Right lobe of liver (tissue), 6 donors: ENCODE measurements at places on chromosomes 4 and X. TPM values are rescaled to one million over a fixed set of nuclear protein-coding genes. Genes with fewer than 3 reads are reported as not detected.

DNA sequence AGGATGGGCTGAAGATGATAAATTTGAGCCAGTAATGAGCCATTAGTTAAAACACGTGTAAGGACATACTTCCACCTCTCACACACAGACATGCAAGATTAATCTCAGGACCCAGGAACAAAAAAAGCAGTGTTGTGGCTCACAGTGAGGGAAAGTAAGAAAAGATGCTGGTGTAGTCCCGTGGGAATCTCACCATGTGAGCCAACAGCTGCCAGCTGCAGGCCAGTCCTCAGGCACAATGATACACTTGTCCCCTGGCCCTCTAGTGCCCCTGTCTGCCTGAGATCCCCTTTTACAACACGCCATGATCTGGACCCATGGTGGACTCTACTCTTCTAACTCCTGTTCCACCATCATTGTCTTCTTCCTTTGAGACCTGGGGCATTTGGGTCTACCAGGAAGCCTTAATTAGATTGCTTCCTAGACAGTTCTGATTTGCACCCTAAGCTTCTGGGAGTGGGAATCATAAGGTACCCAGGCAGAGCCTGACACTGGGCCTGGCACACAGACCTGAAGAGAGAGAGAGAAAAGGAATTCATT lies 194.7 kb downstream of the STIM2 start:
- no peaks in the 10 kb centered on the region for H3K36me3 ChIP-seq
- H3K4me3 ChIP-seq, result no peak overlapping the region
- H3K4me1 ChIP-seq, result no peaks in the 10 kb centered on the region
- no peaks in the 10 kb centered on the region for H3K27me3 ChIP-seq
- DNase-seq, result no peak
- no peak overlapping the region for H3K27ac ChIP-seq

DNA sequence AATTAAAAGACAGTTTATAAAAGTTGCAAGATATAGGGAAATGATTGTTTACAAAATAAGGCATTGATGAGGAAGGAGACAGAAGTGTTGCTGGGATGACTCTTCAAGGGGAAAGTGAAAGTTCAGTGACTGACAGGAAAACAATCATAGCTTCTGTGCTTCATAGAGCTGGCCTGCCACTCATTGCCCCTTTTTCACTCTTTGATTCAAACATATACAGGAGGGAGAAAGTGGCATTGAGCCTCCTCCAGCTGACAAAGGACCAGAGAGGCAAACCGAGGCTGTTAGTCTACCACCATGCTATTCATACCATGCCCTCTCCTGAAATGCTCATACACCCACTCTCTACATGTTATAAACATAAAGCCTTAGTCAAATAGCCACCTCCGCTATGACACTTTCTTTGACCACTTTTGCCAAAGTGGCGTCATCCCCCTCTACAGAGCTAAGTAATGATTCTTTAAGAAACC lies 79.2 kb upstream of the ATOH1 start:
- H3K4me3 ChIP-seq, result no peak overlapping the region
- DNase-seq, result no peak
- no peak overlapping the region for H3K27ac ChIP-seq
- no peaks in the 10 kb centered on the region for H3K36me3 ChIP-seq

GRCh38 chr4:41935652-41936021 lies 408 bp downstream of the TMEM33 start:
- peak overlapping the region; percentile 93 for H3K4me3 ChIP-seq
- no peaks in the 10 kb centered on the region for H3K4me1 ChIP-seq
- peak overlapping the region; percentile 91 for H3K27ac ChIP-seq
- no peaks in the 10 kb centered on the region for H3K27me3 ChIP-seq

- no peaks in the 10 kb centered on the region for H3K27me3 ChIP-seq
- no peak overlapping the region for H3K27ac ChIP-seq
- H3K36me3 ChIP-seq, result no peaks in the 10 kb centered on the region
- H3K4me3 ChIP-seq, result no peak overlapping the region
These were observed 185.3 kb downstream of the MAPK10 start for GRCh38 chr4:86174506-86174905.

DNA sequence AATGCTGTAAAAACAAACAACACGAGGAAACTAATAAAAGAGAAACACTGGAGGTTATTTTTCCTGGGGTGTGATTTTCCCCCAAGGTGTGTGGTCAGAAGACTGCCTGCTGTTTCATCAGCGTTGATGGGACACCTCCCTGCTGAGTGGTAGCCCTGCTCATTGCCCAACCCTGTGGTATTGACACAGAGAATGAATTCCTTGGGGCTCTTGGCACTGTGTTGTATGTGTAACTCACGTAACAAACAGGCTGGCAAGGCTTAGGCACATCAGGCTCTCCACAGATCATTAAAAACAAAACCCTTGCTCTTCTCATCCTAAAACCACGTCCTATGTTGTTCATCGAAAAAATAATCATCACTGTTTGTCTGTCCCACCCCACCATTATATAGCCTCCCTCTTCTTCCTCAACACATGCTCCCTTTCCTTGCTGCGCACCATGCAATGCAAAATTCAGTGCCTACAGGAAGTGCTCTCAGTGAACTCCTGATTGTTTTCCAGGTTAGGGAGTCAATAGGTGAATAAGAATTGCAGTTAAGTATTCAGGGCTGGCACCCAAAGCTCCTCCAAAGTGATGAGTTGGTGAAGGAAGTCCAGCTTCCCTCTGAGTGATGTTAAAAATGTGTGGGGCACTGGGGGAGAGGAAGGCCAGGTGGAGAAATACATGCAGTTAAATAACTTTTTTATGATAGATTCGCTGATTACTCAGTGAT lies 11.4 kb upstream of the PUDP start:
- peak; percentile 53 for DNase-seq
- H3K27me3 ChIP-seq, result no peaks in the 10 kb centered on the region
- no peak overlapping the region for H3K4me3 ChIP-seq
- H3K27ac ChIP-seq, result no peak overlapping the region
- H3K36me3 ChIP-seq, result no peaks in the 10 kb centered on the region

DNA sequence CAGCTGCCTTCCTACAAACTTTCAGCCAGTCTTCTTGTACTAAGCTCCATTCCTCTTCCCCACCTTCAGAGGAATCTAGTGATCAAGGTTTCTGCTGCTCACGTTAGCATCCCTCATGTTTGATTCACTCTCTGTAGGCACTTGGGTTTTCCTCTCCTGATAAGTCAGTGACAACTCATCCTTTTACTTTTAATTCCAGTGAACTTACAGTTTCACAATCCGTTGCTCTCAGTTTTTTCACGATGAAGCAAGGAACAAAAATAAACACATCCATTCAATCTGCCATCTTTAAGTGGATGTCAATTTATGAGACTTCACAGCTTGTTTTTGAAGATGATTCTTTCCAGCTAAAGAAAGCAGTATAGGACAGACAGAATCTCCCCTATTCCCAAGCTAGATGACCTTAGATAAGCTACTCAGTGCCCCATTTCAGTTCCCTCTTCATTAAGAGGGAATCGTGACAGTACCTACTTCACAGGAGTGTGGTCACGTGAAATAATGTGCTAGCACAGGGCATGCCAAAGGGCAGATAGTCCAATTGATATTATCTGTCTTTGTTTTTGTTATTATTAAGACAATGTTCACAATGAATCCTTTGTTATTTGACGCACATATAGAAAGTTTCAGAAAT lies 234.3 kb downstream of the PALLD start:
- no peaks in the 10 kb centered on the region for H3K36me3 ChIP-seq
- no peaks in the 10 kb centered on the region for H3K4me1 ChIP-seq
- no peak overlapping the region for H3K4me3 ChIP-seq
- no peak for DNase-seq
- H3K27me3 ChIP-seq, result no peaks in the 10 kb centered on the region

- DNase-seq, result no peak
- H3K27me3 ChIP-seq, result no peaks in the 10 kb centered on the region
- H3K4me3 ChIP-seq, result no peak overlapping the region
These were observed 250.7 kb upstream of the ZFP42 start for GRCh38 chr4:187744911-187745310.

- H3K4me3 ChIP-seq, result no peak overlapping the region
- H3K27ac ChIP-seq, result no peak overlapping the region
- DNase-seq, result peak; percentile 32
- H3K36me3 ChIP-seq, result no peaks in the 10 kb centered on the region
- H3K27me3 ChIP-seq, result no peaks in the 10 kb centered on the region
These were observed 114.5 kb downstream of the FAM53A start for GRCh38 chr4:1569461-1570151.

GRCh38 chrX:100447655-100448397 lies 37.8 kb upstream of the PCDH19 start:
- no peak overlapping the region for H3K27ac ChIP-seq
- H3K27me3 ChIP-seq, result no peaks in the 10 kb centered on the region
- H3K36me3 ChIP-seq, result no peaks in the 10 kb centered on the region

The NUP62CL gene
- 0.13 TPM for total RNA-seq

The WNK3 gene
- total RNA-seq, result 3.9 TPM

The JCHAIN gene
- 39.7 TPM for total RNA-seq

The GPR143 gene
- total RNA-seq, result 0.47 TPM

The FREM3 gene
- total RNA-seq, result not detected

The DMRTC1B gene
- total RNA-seq, result not detected
